Activated CD8-positive, alpha-beta memory T cell treated with anti-CD3 and anti-CD28 coated beads for 48 hours (primary cell): ENCODE measurements at places on chromosomes 11 and 22.

GRCh38 chr22:30132290-30132996 lies 52.2 kb downstream of the HORMAD2 start:
- DNase-seq = no peak

GRCh38 chr11:31997955-31998354 lies 92.9 kb upstream of the RCN1 start:
- no peak for DNase-seq

DNA sequence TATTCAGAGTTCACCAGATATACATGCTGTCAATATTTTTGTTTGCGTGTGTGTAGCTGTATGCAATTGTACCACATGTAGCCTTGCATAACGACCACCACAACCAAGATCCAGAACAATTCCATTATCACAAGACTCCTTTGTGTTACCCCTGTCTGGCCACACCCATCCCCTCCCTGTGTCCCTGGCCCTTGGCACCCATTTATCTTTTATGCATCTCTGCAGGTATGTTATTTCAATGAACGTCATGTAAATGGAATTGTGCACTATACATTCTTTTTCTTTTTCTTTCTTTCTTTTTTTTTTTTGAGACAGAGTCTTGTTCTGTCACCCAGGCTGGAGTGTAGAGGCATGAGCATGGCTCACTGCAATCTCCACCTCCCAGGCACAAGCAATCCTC lies 9.7 kb upstream of the PAFAH1B2 start:
- DNase-seq = no peak

GRCh38 chr22:44390613-44390970 lies 77.8 kb upstream of the SHISAL1 start:
- no peak for DNase-seq

DNA sequence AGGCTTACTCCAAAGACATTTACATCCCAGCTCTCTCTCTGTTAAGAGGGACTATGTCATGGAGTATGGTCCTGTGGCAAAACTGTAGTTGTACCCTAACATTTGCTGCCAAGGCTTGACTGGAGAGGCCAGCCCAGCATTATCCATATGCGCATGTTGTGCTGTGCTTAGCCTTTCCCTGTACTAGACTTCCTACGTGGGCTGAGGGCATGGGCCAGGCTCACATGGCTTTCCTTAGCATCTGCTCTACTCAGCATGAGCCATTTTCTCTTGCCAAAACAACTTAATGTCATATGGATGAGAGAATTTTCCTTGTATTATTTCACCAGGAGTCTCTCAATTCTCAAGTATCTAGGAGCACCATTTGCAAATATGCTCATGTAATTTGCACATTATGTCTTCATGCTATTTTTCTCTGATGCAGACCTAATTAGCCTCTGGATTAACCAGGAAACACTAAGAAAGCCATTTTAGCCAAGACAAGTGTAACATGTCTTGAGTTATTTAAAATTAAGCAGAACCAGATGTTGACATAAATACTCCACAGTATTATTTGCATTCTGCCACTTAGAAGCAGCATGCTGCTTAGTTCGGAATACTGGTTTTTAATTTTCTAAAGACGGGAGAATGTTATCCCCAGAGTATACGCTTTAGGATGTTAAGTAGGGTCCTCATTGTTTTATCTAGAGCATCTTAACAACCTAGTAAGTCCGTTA lies 71.7 kb upstream of the FAR1 start:
- DNase-seq = no peak

DNA sequence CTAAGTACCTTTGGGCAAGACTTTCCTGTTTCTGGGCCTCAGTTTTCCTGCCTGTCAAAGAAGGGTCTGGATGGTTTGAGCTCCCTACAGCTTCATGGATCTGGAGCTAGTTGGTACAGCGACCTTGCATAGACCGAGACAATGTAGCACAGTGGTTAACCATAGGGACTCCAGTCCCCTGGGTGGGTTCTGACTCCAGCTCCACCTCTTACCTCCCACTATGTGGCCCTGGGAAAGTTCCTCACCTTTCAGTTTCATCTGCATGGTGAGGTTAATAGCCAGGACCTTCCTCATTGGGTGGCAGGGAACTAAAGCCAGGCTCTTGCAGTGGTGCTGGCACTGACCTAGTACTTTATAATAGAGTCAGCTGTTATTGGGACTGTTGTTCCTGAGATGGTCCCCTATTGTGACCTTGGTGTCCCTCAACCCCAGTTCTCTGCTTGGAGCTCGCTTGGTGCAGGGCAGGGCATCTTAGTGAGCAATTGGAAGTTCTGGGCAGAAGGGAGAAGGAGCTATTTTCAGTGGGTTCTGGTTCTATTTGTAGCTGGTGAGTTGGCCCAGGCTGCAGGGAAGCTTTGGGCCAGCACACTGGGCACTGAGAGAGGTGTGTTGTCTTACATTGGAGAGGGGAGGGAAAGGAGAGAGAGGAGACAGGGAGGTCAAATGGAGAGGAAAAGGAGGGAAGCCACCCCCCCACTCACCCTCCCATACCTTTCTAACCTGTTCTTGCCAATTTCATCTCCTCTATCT lies 10.7 kb upstream of the MTMR3 start:
- DNase-seq = no peak

GRCh38 chr11:47620836-47621378 lies 21.5 kb downstream of the MTCH2 start:
- no peak for DNase-seq
